ENCODE measurements at places on chromosomes 3 and 15.

DNA sequence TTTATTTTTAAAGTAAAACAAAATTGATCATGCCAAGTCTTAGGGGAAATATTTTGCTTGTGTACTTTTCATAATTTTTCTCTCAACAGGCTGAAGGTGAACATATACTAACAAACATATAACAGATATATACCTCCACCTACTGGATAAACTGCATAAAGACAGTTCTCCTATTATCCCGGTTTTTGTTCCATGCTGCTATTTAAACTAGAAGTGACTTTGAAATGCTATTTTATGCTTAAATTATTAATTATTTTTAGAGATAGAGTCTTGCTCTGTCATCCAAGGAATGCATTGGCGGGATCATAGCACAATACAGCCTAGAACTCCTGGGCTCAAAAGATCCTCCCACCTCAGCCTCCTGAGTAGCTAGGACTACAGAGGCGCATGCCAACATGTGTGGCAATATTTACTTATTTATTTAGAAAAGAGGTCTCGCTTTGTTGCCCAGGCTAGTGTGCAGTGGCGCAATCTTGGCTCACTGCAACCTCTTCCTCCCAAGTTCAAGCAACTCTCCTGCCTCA, 49.8 kb downstream of the ST3GAL6 start:
- peak; percentile 31 for DNase-seq

- no peak for DNase-seq
Observed at GRCh38 chr3:10226293-10226692, 22.0 kb upstream of the TATDN2 start.

DNA sequence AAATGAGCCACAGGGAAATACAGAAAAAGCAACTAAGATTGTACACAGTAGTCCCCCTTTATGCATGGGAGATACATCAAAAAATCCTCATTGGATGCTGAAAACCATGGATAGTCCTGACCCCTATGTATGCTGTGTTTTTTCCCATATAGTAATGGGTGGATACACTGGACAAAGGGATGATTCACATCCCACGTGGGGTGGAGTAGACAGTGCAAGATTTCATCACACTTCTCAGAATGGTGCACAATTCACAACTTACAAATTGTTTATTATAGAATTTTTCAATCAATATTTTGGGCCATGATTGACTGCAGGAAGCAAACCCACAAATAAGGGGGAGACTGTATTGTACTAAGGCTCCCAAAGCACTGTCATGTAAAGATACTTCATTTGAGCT, 224.4 kb upstream of the STRIT1 start:
- no peak for DNase-seq

DNA sequence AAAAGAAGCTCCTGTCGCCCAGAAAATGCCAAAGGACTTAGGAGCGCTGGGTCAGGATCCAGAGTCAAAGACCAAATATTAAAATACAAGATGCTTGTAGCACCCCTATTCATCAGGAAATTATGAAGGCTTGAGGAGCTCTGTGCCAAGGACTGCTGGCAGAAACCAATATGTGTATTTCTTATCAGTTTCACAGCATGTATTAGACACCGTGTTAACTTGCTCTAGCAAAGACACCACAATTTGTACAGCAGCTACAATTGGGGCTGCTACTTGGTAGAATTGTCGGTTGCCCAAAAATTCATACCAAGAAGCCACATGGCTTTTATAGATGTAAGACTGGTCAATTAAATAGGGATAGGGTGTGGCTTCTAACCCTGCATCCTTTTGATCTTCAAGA, 128.8 kb downstream of the CD47 start:
- DNase-seq, result no peak

Data from Ammon's horn (tissue), 1 donor.